Gastroesophageal sphincter (tissue), 4 donors: ENCODE measurements at places on chromosomes 6 and 20.

- no peaks in the 10 kb centered on the region for H3K36me3 ChIP-seq
- H3K4me1 ChIP-seq = peaks cover 49% of the 10 kb centered on the region
- H3K4me3 ChIP-seq = no peak overlapping the region
- no peak overlapping the region for H3K27ac ChIP-seq
- H3K27me3 ChIP-seq = no peaks in the 10 kb centered on the region
Observed at GRCh38 chr6:31115941-31116560, 1.5 kb downstream of the PSORS1C1 start.

DNA sequence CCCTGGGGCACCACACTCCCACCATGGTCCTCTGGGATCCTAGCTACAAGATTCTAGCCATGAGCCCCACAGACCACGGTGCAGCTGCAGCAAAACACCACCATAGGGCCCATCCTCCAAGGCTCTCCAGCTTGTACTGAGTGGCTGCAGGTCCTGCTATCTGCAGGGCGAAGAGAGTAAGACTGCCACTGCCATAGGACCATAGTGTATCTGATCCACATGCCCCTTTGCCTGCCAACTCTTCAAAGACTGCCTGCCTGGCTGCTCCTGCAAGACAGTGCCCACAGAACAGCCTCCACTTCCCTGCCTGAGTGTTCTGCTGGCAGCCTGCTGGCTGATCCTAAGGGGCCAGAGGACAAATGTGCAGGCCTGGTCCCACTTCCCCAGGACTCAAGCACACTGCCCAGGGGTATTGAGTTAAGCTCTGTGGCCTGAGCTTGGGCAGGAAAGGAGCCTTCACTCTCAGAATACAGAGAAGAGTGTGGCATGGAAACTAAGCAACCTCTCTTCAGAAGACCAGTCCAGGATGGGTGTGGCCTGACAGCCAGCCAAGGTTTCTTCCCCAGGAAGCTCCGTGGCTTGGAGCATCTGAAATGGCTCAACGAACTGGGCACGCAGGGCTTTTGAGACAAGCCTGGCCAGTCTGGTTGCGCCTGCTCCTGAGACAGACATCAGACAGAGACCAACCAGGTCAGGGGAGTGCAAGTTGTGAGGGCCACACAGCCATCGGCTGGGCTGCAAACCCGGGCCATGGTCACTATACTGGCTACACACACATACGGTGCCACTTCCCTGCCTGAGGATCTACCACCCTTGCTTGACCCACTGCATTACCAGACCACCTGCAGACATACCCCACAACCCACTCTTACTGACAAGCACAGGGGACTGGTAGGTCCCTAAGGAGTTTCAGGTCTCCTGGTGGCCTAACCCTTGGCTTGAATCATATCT, 54.5 kb downstream of the RNGTT start:
- H3K36me3 ChIP-seq = peaks cover 18% of the 10 kb centered on the region
- peaks cover 12% of the 10 kb centered on the region for H3K4me1 ChIP-seq
- ATAC-seq = no peak
- H3K4me3 ChIP-seq = no peak overlapping the region
- no peaks in the 10 kb centered on the region for H3K27me3 ChIP-seq

DNA sequence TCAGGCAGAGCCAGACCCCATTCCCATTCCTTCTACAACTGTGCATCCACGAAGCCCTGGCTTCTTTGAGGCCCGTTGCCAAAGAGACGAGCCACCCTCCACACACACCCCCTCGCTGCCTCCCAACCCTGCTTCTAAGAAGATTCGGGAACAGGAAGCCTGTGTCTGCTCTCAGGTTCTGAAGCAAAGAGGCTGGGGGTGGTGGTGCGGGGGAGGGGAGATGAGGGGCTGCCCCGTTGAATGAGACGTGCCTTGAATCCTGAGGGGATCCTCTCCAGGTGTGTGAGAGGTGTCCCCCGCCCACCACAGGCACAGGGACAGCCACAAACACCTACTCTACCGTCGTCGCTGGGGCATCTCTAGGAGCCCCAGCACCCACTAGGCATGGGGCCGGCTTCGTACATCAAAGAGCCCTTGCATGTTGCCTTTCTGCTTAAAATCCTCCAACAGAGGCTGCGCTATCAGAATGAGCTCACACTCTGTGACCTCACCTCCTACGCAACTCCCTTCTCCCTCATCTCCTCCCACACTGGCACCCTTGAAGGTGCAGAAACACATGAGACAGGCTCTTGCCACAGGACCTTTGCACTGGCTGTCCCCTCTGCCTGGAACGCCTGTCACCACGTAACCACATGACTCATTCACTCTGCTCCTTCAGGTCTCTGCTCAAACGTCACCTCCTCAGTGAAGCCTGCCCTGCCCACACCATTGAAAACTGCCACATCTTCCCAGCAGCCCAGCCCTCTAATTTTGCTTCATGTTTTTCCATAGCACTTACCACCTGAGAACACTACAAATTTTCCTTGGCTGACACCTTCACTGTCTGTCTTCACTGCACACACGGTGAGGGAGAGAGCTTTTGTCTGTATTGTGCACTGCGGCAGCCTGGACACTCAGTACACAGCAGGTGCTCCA, 58.5 kb downstream of the PREX1 start:
- no peak for ATAC-seq
- no peaks in the 10 kb centered on the region for H3K36me3 ChIP-seq
- H3K4me3 ChIP-seq = no peak overlapping the region
- H3K4me1 ChIP-seq = no peaks in the 10 kb centered on the region

- ATAC-seq = no peak
- no peaks in the 10 kb centered on the region for H3K27me3 ChIP-seq
- no peaks in the 10 kb centered on the region for H3K36me3 ChIP-seq
Observed at GRCh38 chr6:4790158-4790899, 14.1 kb downstream of the CDYL start.

DNA sequence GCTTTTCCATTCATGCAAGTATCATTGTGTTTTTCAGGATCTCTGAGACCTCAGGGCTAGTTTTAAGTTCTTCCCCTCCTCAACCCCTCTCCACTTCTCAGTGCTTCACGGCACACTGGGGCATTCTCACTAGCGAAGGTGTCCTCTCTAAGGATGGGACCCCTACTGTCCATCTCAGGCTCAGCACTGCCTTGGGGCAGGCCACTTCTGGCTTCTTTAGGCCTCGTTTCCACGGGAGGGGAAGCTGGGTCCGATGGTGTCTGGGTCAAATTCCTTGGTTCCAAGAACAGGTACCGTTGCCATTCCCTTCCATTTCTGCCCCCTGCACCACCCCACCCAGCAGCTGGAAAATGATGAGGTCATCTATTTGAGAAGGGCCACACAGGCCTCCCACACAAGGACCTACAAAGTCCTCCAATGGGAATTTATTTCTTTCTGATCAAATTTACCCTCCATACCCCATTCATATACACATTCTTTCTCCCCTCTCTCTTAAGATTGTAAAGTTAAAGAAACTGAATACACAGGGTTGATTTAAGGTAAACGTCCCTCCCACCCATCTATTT, 17.2 kb downstream of the GNAS start:
- H3K36me3 ChIP-seq = no peaks in the 10 kb centered on the region
- no peak overlapping the region for H3K4me3 ChIP-seq
- H3K27ac ChIP-seq = no peak overlapping the region
- peaks cover 7% of the 10 kb centered on the region for H3K27me3 ChIP-seq
- no peak for ATAC-seq
- H3K4me1 ChIP-seq = peaks cover 6% of the 10 kb centered on the region

- H3K27ac ChIP-seq = peak overlapping the region; percentile 99
- H3K36me3 ChIP-seq = peaks cover 5% of the 10 kb centered on the region
- H3K4me1 ChIP-seq = peaks cover 23% of the 10 kb centered on the region
- no peak for ATAC-seq
- H3K4me3 ChIP-seq = peak overlapping the region; percentile 56
Observed at GRCh38 chr6:108556866-108557493, 3.7 kb upstream of the FOXO3 start.

GRCh38 chr6:161406646-161407045, 132.8 kb upstream of the AGPAT4 start:
- no peaks in the 10 kb centered on the region for H3K27me3 ChIP-seq
- no peak overlapping the region for H3K4me3 ChIP-seq
- ATAC-seq = no peak
- no peaks in the 10 kb centered on the region for H3K36me3 ChIP-seq
- no peaks in the 10 kb centered on the region for H3K4me1 ChIP-seq

- no peak overlapping the region for H3K4me3 ChIP-seq
- H3K27me3 ChIP-seq = no peaks in the 10 kb centered on the region
- peak overlapping the region; percentile 62 for H3K27ac ChIP-seq
Observed at GRCh38 chr6:111585241-111585973, 20.3 kb downstream of the TRAF3IP2 start.

GRCh38 chr6:109977791-109978173, 329 bp upstream of the GPR6 start:
- ATAC-seq = no peak
- H3K27ac ChIP-seq = no peak overlapping the region
- peaks cover 76% of the 10 kb centered on the region for H3K27me3 ChIP-seq
- H3K36me3 ChIP-seq = no peaks in the 10 kb centered on the region
- no peak overlapping the region for H3K4me3 ChIP-seq

DNA sequence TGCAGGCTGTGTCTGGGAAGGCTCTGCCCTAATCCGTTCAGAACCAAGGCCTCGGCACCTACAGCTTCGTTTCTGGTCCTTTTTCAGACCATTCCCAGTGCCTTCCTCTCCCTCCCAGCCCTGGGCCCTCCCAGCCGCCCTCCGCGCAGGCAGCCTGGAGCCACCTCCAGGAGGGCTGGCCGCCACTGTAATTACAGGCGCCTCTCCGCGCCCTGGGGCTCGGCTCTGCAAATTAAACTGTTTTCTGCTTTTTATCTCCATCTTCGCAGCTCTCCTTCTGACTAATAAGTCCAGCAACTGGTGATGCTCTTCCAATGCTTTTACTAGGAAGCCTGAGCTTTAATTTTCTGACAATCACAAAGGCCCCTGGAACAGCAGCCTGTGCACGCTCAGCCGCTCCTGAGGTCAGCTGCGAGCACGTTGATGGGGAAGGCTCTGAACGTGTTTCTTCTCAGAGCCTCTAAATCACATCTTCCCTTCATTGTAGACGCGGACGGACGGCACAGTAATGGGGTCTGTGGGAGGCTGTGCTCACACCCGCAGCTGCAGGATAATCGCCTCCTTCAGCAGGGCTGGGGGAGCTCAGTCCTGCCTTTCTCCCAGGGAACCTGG, 194.6 kb downstream of the DLL1 start:
- no peaks in the 10 kb centered on the region for H3K36me3 ChIP-seq
- H3K27ac ChIP-seq = peak overlapping the region; percentile 24
- no peak for ATAC-seq
- H3K4me3 ChIP-seq = no peak overlapping the region
- H3K27me3 ChIP-seq = no peaks in the 10 kb centered on the region

- H3K4me1 ChIP-seq = no peaks in the 10 kb centered on the region
- no peak overlapping the region for H3K27ac ChIP-seq
- H3K27me3 ChIP-seq = peaks cover 57% of the 10 kb centered on the region
- H3K4me3 ChIP-seq = no peak overlapping the region
Observed at GRCh38 chr20:742156-742555, 26.1 kb downstream of the SLC52A3 start.

- H3K27me3 ChIP-seq = no peaks in the 10 kb centered on the region
- H3K4me3 ChIP-seq = no peak overlapping the region
- no peak for ATAC-seq
- no peaks in the 10 kb centered on the region for H3K36me3 ChIP-seq
Observed at GRCh38 chr20:44646023-44646640, 5.4 kb downstream of the ADA start.

- no peak overlapping the region for H3K4me3 ChIP-seq
- H3K27me3 ChIP-seq = no peaks in the 10 kb centered on the region
- no peak overlapping the region for H3K27ac ChIP-seq
- peaks cover 18% of the 10 kb centered on the region for H3K4me1 ChIP-seq
- no peaks in the 10 kb centered on the region for H3K36me3 ChIP-seq
Observed at GRCh38 chr6:11659757-11660156, 118.8 kb downstream of the ADTRP start.

DNA sequence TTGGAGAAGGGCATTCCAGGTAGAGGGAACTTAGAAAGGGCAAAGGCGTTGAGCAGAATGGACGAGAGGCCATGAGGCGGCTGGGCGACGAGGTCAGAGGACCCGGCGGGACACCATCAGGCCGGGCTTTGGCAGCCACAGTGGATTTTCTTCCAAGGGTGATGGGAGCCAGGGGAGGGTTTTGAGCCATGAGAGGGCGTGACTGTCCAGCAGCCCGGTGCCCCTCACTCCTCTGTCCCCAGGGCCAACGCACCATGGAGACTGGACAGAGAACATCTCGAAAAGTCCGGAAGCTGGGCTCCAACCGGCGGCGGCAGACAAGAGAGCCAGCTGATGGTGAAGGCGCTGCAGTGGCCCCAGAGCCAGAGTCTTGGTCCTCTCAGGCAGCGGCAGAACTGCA, 6.4 kb downstream of the RAB44 start:
- ATAC-seq = no peak
- H3K4me3 ChIP-seq = no peak overlapping the region
- no peaks in the 10 kb centered on the region for H3K27me3 ChIP-seq
- H3K27ac ChIP-seq = no peak overlapping the region

- H3K4me3 ChIP-seq = peak overlapping the region; percentile 61
- no peaks in the 10 kb centered on the region for H3K4me1 ChIP-seq
- ATAC-seq = no peak
- no peaks in the 10 kb centered on the region for H3K36me3 ChIP-seq
Observed at GRCh38 chr6:11229655-11230046, 2.8 kb downstream of the NEDD9 start.

GRCh38 chr20:24572140-24572539, 102.7 kb downstream of the SYNDIG1 start:
- no peak for ATAC-seq
- peaks cover 5% of the 10 kb centered on the region for H3K27me3 ChIP-seq
- H3K36me3 ChIP-seq = no peaks in the 10 kb centered on the region
- no peak overlapping the region for H3K27ac ChIP-seq
- H3K4me1 ChIP-seq = no peaks in the 10 kb centered on the region

DNA sequence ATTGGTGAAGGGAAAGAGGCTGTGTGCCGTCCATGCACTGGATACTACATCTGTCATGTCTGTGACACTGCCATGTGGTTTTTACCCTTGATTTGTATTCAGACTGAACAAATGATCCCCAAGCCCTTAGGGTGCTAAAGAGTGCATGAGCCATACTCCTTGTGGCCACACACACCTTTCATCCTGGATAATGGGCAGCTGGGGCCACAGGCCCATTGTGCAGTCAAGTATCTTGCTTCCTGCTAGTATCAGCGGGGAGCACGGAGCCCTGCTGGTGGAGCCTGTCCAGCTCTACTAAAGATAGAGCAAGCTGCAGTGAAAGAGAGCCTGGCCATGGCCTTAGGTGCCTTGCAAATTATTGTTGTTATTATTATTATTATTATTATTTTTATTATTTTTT, 75.1 kb downstream of the SLX4IP start:
- no peaks in the 10 kb centered on the region for H3K27me3 ChIP-seq
- peaks cover 56% of the 10 kb centered on the region for H3K4me1 ChIP-seq

- H3K27me3 ChIP-seq = no peaks in the 10 kb centered on the region
- ATAC-seq = peak; percentile 79
- peaks cover 14% of the 10 kb centered on the region for H3K4me1 ChIP-seq
- no peaks in the 10 kb centered on the region for H3K36me3 ChIP-seq
- peak overlapping the region; percentile 63 for H3K27ac ChIP-seq
Observed at GRCh38 chr20:23613676-23614075, 8.0 kb upstream of the CST9 start.

DNA sequence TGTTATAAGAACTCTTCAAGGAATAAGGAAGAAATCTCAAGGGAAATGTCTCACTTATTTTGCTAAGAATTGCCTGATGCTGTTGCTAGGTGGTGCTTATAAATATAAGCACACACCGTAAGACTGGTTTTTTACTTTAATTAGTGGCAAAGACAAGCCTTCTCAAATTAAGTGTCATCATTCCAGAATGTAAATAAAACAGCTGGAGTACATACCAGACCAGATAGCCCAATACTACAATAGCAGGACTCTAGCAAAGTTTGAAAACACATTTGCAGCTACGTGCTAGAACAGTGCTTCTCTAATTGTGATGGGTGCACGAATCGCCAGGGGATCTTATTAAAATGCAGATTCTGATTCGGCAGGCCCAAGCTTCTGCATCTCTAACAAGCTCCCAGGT, 6.8 kb downstream of the CNKSR3 start:
- no peak for ATAC-seq
- no peak overlapping the region for H3K4me3 ChIP-seq
- no peaks in the 10 kb centered on the region for H3K4me1 ChIP-seq
- no peaks in the 10 kb centered on the region for H3K36me3 ChIP-seq
- H3K27ac ChIP-seq = no peak overlapping the region
- H3K27me3 ChIP-seq = no peaks in the 10 kb centered on the region
